ENCODE measurements at places on chromosomes 4 and X.

DNA sequence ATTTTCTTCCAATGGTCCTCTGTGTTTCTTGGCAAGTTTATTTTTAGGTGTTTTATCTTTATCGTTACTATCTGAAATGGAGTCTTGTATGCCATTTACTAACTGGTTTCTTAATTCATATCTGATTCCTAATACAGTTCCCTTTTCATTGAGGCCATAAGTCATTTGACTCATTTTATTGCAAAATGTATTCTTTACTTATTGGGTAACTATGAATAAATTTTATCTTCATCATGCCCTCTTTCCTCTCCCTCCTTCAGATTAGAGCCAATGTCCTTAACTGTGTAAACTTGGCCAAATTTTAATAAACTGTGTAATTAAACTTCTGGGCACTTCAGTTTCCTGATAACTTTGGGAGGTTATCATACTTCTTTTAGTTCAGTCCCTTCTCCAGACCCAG is 19.3 kb upstream of the MSMO1 start:
- no peak for DNase-seq

- no peak for DNase-seq
These were observed 87.4 kb downstream of the CCDC160 start for GRCh38 chrX:134324359-134324758.

DNA sequence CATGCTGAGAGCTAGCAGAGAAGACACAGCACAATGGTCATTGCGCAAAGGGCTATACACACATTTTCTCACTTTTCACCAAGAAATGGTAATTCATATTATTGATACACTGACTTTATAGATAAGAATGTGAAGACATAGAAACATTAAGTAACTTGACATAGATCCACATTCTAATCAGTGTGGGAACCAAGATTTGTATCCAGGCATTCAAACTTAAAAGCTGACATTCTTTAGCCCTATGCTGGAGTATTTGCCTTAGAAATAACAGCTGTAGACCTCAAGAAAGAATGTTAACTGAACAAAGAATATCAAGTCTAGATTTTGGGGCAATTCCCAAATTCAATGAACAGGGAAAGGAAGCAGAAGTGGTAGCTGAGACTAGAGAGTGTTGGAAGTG is 384.8 kb downstream of the IL15 start:
- no peak for DNase-seq

GRCh38 chr4:140135529-140136088 is 18.4 kb downstream of the MAML3 start:
- peak; percentile 39 for DNase-seq

DNA sequence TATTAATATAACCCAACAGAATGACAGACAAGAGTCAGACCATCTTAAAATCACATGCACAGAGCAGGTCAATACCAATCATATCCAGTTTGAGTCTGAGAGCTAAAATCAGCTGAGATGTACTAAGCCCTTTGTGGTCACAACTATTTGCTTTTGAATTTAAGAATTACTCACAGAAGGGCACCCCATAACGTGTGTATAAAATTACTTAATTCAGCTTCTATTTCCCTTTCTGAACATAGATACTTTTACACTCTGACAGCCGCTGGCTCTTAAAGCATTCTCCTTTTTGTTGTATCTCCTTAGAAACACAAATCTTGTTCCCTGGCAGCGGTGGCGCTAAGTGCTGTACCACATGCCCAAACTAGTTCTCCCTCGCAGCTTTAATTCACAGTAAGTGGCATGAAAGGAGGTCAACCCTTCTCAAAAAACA is 14.8 kb upstream of the PPARGC1A start:
- no peak for DNase-seq

DNA sequence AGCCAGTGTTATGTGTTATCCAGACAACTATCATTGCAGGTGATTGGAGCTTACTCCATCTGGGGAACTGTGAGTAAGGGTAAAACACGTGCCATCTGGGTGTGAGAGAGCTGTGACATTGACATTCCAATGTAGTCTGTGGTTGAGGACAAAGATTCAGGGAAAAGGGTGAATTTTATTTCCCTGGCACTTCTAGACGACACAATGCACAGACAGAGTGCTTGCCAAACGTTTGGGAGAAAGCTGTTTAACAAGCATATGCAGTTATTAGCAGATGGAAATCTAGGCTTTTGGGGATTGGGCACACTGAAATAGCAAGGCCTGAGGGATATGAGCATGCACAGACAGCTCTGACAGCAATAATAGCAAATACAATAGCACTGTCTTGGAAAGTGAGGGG is 21.3 kb upstream of the CTSO start:
- DNase-seq, result no peak

GRCh38 chr4:17385403-17385802 is 126.5 kb downstream of the QDPR start:
- DNase-seq, result peak; percentile 63

DNA sequence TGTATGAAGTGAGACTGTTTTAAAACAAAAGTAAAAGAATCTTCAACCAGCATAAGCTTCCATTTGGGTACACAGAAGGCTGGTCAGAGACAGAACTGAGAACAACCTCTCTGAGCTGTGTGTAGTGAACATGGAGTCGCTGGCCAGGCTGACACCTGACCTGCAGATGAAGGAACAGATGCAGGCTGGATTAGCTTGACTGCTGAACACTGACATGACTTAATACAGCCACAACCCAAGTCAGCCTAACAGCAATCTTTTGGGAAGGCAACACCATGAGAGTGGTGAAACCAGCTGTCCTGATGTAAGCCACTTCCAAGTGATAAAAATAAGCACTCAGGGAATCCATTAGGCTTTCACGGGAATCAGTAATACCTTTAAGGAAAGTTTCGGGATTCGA is 10.1 kb downstream of the SCARB2 start:
- no peak for DNase-seq

GRCh38 chr4:7892212-7893019 is 47.2 kb downstream of the AFAP1 start:
- peak; percentile 95 for DNase-seq

DNA sequence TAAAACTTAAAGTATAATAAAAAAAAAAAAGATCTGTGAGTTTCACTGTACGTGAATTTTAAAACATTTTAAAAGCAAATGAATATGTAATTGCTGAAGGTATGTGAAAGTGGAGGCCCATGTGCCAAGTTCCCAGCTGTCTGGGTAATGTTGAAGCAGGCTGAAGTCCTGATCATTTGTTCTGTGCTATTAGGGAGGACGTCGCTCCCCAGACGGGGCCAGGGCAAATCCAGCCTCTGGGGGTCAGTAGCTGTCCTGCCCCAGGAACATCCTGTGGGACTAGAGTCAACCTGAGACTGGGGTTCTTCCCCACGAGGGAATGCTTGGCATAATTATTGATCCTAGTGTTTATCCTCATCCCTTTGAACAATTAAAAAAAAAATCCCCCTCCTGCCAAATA is 48.8 kb downstream of the PDE5A start:
- no peak for DNase-seq

GRCh38 chrX:13579661-13580060 is 10.3 kb downstream of the EGFL6 start:
- DNase-seq, result no peak

DNA sequence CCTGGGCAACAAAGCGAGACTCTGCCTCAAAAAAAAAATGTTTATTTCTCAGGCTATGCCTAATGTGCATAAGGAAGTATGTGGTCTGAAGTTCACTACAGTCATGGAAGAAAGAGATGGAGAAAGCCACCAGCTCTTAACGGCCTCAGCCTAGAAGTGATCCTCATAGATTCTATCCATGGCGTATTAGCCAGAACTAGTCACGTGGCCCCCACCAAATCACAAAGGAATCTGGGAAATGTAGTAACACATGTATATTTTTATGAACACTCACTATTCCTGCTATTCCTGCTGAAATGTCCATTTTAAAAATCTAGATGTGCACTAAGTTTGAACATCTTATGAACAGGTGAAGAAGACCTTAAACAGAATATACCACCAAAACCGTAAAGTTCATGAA is 33.8 kb downstream of the MTTP start:
- DNase-seq, result no peak

DNA sequence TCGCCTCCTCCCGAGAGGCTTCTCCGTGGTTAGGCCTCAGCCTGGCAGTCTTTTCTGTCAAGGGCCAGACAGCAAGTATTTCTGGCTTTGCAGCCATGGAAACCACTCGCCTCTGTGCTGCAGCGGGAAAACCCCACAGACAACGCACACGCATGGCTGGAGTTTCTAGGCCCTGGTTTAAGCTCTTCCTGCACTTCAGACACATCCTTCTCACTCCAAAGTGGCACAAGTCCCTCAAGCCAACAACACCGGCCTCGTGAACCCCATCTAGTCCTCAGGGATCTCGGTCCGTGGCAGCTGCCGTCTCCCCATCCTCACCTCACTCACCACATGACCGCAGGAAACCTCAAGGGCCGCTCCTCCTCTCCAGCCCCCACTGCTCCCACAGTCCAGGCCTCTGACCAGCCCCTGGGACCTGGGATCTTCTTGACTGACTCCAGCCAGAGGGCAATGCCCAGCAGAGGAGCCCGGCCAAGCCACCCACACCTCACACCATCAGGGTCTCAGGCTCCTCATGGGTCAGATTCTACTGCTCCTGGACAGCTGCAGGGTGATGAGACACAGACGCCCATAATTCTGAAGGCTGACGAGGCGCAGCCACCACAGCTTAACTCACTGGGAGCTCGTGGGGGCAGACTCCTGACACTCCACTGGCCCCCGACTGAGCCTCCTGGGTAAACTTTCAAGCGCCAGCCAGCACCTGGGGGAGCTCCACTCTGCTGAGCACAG is 21.7 kb downstream of the LETM1 start:
- DNase-seq, result no peak

DNA sequence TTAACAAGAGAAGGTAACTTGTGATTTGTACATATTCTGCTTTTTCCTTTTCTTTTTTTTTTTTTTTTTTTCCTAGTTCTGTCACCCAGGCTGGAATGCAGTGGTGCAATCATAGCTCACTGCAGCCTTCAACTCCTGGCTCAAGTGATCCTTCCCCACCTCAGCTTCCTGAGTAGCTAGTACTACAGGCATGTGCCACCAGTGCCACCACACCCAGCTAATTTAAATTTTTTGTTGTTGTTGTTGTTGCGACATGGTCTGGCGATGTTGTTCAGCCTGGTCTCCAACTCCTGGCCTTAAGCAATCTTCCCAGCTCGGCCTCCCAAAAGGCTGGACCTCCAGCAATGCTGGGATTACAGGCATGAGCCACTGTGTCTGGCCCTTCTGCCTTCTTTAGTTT is 1.5 kb upstream of the TACR3 start:
- DNase-seq, result no peak

DNA sequence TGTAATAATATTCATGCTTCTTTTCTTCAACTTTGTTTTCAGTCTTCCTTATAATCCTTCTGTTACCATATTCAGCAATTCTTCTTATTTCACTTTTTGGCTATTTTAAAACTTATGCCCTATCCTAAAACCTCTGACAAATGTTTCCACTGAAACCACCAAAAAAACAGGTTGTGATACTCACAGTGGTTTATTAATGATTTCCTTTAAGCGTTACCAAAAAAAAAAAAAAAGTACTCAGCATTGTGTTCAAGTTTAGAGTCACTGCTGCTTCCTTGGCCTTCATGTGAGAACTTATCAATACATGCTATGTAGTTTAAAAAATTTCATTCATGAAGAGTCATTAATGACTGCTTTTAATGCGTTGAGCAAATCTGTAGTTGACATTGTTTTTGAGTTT is 35.4 kb upstream of the UGT2A3 start:
- DNase-seq, result no peak

DNA sequence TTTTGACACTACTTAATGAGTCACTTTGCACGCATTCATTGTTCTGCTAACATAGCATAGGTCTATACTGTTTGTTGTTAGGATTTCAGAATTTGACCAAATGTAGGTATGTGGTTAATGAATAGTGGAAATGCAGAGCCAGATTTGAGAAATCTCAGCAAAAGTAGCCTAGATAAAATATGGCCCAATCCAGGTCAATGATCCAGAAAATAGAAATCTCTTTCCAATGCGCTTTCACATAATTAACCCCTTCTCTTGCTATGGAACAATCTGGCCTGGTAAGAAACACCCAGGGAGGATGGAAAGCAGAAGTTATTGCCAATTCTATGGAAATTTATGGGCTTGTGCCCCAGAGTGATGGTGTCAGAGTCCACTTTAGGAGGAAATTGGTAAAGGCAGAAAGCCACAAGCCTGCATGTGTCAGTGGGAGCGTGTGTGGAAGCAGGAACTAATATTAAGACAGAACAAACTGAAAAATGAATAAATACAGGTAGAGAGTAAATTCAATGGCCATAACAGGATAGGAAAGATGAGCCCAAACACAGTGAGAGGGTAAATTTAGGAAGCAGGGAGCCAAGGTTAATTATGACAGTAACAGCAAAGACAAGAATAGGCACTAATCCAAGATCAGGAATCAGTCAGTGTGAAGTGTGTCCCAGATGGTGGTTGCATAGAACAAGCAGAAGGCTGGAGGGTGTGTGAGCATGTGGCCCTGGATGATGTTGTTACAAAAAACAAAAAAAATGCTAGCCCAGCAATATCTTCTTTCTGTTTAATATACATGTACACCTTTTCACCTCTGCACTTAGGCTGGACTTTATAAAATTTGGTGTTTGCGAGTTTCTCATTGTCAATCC is 102.9 kb downstream of the SYTL5 start:
- no peak for DNase-seq

GRCh38 chrX:119189115-119189514 is 47.0 kb upstream of the PGRMC1 start:
- DNase-seq, result no peak

GRCh38 chrX:135528254-135528653 is 7.8 kb downstream of the INTS6L start:
- no peak for DNase-seq

GRCh38 chrX:698206-698605 is 67.6 kb downstream of the SHOX start:
- DNase-seq, result no peak

DNA sequence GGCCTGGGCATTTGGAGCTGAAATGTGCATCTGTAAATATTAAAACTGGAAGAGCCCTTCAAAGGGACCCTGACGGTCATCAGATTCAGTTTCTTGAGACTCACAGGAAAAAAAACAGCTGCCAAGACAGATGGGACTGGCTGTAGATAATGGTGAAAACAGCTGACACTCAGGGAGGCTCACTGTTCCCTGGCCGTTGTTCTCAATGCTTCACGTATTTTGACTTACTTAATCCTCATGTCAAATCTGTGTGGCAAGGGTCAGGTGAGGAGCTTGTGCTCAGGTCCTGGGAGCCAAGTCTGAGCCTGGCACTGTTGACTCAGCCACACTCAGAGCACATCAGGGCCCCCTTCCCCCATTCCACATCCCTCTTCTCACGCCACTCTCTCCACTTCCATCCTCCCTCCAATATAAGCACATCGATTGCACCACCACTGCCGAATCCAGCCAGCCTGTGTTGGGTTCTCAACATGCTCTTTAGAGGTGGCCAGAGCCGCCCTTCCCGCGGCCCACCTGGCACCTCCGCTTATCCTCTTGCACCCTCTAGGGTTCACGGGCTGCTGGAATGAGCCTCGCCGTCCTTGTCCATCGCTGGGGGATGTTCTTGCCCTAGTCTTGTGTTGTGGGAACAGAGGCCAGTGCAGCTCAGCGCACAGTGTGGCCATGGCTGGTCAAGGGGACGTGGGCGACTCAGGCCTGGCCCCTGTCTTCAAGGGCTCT is 40.1 kb downstream of the EVC start:
- DNase-seq, result peak; percentile 72

GRCh38 chr4:21454201-21454600 is 494.4 kb downstream of the KCNIP4 start:
- DNase-seq, result no peak

GRCh38 chr4:155948541-155948940 is 5.1 kb downstream of the CTSO start:
- DNase-seq, result no peak
